ENCODE measurements at places on chromosomes 12 and 14.

GRCh38 chr14:105102361-105102870 lies 37.2 kb upstream of the GPR132 start:
- no peak for DNase-seq

GRCh38 chr14:66284346-66284745 lies 201.8 kb upstream of the CCDC196 start:
- DNase-seq: no peak

- no peak for DNase-seq
These were observed 16.9 kb downstream of the PLEKHD1 start for GRCh38 chr14:69501423-69501838.

DNA sequence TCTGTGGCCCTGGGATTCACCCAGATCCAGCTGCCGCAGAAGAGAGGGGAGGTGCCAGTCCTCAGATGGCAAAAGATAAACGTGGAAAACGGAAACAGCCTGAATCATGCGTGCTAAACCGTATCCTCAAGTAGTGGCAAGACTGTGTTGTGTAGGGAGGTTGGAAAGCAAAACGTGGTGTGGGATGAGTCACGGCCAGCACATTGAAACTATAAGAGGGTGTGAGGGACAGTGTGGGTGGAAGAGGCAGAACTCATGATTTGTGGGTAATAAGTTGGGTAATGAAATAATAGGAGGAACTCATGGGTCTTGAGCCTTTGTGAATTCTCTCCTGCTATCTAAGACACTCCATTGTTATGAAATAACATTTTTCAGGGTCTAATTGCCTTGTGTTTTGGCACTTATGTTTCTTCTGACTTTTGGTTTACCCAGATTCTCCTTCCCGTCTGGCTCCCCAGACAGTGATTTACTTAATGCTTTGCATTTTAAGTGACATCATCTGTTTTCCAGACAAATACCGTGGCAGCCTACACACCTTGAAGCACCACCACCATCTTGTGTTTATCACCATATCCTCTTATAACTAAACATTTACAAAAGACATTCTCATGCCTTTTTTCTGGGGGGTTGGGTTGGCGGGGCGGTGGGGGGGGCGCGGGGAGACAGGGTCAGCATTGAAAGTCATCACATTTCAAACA lies 62.3 kb upstream of the PTCSC3 start:
- peak; percentile 51 for DNase-seq

DNA sequence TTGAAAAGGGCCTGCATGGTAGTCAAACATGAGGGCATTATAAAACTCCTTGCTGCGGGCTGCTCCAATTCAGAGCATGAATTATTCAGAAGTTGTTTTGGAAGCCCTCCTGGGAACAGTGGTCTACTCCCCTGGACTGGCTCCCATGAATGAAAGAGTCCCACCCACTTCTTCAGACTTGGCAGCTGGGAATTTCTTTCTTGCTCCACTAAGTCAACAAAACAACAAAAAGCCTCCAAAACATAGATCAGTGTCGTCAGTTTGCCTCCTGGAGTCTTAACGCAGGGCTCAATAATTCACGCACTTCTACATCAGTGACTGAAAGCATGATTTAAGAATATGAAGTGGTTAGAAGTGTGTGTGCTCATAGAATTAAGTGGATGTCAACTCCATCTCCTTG lies 37.9 kb downstream of the AKAP6 start:
- DNase-seq: no peak

- no peak for DNase-seq
These were observed 4.8 kb downstream of the GMPR2 start for GRCh38 chr14:24237463-24237955.

- DNase-seq: no peak
These were observed 49.9 kb upstream of the CPSF6 start for GRCh38 chr12:69189378-69189978.

DNA sequence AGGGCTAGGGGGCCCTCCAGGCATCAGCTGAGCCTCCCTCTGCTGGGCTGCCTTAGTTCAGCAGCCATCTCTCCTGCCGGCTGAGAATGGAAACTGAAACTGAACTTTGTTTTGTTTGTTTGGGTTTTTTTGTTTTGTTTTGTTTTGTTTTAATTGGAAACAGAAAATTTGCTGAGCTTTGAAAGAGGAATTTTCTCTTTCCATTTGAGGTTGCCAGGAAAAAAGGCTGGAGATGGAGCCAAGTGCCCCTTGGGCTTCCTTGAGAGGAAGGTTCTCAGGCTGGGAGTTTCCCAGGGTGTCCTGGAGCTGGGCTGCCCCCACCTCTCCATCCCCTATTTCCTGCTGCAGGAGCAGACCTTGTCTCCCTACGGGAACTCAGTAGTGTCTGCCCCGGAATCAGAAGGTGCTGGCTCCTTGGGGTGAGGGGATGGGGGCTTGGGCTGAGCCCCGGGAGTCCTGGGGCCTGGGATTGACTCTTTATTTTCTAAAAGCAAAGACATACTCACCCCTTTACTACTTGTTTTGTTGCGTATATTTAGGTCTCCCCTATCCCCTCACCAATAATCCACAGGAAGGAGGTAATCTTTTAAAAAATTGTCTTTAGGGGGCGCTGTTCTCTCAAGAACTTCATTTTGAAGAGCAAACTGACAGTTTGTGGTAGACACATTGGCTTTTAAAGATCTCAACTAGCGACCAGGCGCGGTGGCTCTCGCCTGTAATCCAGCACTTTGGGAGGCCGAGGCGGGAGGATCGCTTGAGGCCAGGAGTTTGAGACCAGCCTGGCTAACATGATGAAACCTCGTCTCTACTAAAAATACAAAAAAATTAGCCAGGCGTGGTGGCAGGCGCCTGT lies 21.3 kb upstream of the OASL start:
- peak; percentile 16 for DNase-seq

DNA sequence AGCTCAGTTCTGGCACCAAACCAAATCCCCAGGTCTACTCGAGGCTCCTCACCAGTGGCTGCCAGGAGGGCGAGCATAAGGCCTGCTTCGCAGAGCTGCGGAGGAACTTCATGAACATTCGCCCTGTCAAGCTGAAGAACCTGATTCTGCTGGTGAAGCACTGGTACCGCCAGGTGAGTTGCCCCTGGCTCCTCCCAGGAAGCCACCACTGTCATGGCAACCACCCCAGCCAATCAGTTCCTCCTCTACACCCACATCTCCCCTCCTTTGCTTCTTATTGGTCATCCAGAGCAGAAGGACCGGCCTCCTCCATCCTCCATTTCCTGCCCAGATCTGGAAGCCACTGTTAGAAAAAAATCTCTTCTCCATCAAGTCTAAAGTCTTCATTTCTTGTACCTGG lies 17.2 kb upstream of the OAS2 start:
- DNase-seq: no peak

All from HFF-Myc (cell line).